ENCODE measurements at places on chromosomes 2 and 18. TPM values are rescaled to one million over a fixed set of nuclear protein-coding genes. Genes with fewer than 3 reads are reported as not detected.

PLCD4 gene
- 8.2 TPM for total RNA-seq

DPP10 gene
- total RNA-seq = 6.7 TPM

ARL4C gene
- 1.3 TPM for total RNA-seq

MYO5B gene
- 24.8 TPM for total RNA-seq

ABCB11 gene
- total RNA-seq = 7.2 TPM

PRKAG3 gene
- total RNA-seq = 0.25 TPM

GALR1 gene
- total RNA-seq = 0.16 TPM

NEUROD1 gene
- 0.55 TPM for total RNA-seq

TMEM37 gene
- total RNA-seq = 7.0 TPM

CACNB4 gene
- total RNA-seq = 83.8 TPM

SULT1C4 gene
- 0.63 TPM for total RNA-seq

NEU4 gene
- total RNA-seq = 1.6 TPM

SCYGR8 gene
- not detected for total RNA-seq

MATN3 gene
- total RNA-seq = 1.9 TPM

SOS1 gene
- 40.6 TPM for total RNA-seq

MRPL44 gene
- total RNA-seq = 36.6 TPM

CHMP3 gene
- total RNA-seq = 64.6 TPM

RFTN2 gene
- 25.0 TPM for total RNA-seq

BBS5 gene
- 14.6 TPM for total RNA-seq

RESP18 gene
- not detected for total RNA-seq

MALL gene
- total RNA-seq = 15.0 TPM

ELOA2 gene
- total RNA-seq = 8.4 TPM

CD8B2 gene
- not detected for total RNA-seq

RIT2 gene
- not detected for total RNA-seq

MREG gene
- 5.2 TPM for total RNA-seq

ANKRD36C gene
- 360 TPM for total RNA-seq

RGPD5 gene
- 70.9 TPM for total RNA-seq

REG3G gene
- 22.3 TPM for total RNA-seq

AQP12A gene
- total RNA-seq = not detected

FAM136A gene
- 25.3 TPM for total RNA-seq
